ENCODE measurements at places on chromosomes 12 and 14.

DNA sequence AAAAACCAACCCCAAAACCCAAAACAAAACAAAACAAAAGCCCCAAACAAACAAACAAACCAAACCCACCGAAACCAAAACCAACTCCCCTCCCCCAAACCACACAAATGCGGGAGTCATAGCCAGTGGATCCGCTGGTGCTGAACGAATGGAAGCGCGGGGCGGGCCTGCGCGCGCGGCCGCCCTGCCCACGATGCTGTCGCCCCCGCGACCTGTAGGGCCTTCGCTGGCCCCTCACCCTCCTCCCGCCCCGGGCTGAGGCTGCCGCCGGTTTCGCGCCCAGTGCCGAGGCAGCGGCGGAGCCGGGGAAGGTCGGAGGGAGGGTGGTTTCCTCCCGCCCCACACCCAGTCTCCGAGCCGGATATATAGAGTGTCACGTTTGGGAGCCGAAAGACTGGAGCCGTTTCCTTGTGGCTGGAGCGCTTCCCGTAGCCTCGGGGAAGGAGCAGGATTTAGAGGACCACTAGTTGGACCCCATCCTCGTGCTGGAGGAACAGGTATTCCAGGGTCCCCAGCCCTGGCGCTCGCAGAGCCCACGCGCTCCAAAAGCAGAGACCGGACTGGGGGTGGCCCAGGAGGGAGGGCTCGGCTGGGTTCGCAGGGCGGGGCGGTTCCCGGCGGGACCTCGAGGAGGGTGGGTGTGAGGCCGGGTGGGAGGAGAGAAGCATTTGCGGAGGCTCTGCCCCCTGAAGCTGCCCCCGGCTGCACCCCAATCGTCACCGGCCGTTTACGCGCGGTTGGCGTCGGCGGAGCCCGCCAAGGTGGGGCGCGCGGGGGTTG lies at the start of gene FAR2:
TSS of gene FAR2 (plus strand) at position 368 of the 780 bp plus-strand sequence. CDS start 121,172 bp downstream, outside the sequence.
- DNase-seq: peak; percentile 64

GRCh38 chr14:49467091-49467490 lies 119.1 kb downstream of the RPS29 start:
- DNase-seq: no peak

GRCh38 chr12:108839890-108840230 lies 17.5 kb downstream of the SSH1 start:
- no peak for DNase-seq

- DNase-seq: no peak
These were observed 112.3 kb downstream of the PLXNC1 start for GRCh38 chr12:94260717-94261116.
